Epithelial cell of proximal tubule (primary cell): ENCODE measurements at places on chromosomes 11 and 22. TPM values are rescaled to one million over a fixed set of nuclear protein-coding genes. Genes with fewer than 3 reads are reported as not detected.

RIBC2 gene
- 0.69 and 2.7 TPM in 2 replicates for total RNA-seq

RIMBP3B gene
- total RNA-seq = 0.29 TPM in 1 of 2 replicates, not detected in the other

SLC16A8 gene
- total RNA-seq = 0.06 and 0.65 TPM in 2 replicates

PNPLA5 gene
- total RNA-seq = not detected in 2 replicates

MYO18B gene
- not detected in 2 replicates for total RNA-seq

PICALM gene
- total RNA-seq = 153 and 218 TPM in 2 replicates

MUC6 gene
- not detected in 2 replicates for total RNA-seq
